ENCODE measurements at places on chromosomes 4 and X.

DNA sequence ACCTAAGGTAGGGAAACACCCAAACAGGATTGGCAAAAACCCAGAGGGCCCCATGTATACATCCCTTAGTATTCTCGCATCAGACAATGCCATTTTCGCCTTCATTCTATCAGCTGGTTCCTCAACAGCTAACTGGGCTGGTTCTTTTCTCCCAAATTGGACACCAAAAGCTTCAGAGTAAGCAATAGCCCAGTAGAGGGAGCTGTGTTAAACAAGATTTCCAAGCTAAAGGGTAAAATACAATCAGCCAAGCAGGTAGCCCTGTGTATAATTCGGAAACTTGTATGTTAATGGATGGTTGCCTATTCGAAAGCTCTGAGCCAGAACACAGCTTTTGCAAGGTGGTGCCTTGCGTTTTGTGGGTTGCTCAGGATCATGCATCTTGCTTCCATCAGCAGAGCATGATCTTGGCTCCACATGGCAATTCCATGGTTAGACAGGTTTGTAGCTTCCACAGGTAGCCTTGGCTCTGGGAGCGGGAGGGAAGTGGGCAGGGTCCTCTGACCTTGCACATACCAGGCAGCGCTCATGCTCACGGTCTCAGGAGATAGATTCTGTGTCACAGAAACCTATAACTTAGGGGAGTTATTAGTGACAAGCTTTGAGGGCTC, 115.2 kb upstream of the LNX1 start:
- DNase-seq = no peak

DNA sequence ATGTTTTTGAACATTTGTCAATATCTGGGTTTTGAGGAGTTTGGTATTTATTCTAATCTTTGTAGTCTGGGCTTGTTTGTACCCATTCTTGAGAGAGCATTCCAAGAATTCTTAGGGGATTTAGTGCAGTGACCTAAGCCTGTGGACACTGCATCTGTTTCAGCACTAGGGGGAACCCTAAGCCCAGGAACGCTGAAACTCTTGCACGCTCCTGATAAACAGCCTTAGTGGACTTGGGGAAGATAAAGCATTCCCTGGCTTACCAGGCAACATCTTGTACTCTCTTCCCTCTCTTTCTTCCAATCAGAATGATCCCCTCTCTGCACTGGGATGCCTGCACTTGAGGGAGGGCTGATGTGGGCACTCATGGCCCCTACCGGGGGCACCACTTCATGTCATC, 654.9 kb upstream of the HTR2C start:
- DNase-seq = no peak

- no peak for DNase-seq
Measured at GRCh38 chr4:75736862-75737261, 12.5 kb downstream of the USO1 start.

- DNase-seq = no peak
Measured at GRCh38 chr4:121796283-121796682, 4.8 kb upstream of the EXOSC9 start.

GRCh38 chr4:169268951-169269760, 1.6 kb downstream of the SH3RF1 start:
- peak; percentile 75 for DNase-seq

DNA sequence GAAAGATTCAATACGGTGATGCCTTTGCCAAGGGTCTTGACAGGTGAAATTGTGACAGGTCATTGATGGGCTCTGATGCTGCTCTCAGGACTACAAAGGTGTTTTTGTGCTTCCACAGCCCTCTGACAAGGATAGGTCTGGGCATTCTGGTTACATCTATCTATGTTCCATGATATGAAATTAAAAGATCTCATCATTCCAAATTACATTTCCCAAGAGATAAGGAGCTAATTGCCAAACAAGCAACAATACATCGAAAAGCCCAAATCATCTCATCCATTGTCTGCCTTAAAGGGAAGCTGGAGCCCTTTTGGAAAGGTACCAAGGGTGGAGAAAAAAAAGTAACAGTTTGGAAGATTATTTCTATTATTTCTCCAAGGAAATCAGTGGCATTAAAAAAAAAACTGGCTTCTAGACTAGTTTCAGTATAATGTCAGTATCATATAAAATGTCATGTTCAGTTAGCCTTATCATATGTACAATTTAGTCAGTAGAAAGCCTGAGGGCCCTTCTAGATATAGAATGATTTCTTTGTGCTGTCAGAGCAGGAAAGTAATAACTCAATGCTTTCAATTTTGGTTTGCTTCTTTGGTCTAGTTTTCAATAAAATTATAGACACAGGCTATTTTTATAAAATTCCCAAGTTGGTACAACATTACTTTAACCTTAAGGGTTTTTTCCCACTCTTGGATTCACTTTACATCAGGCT, 224.5 kb upstream of the GPRIN3 start:
- DNase-seq = no peak

DNA sequence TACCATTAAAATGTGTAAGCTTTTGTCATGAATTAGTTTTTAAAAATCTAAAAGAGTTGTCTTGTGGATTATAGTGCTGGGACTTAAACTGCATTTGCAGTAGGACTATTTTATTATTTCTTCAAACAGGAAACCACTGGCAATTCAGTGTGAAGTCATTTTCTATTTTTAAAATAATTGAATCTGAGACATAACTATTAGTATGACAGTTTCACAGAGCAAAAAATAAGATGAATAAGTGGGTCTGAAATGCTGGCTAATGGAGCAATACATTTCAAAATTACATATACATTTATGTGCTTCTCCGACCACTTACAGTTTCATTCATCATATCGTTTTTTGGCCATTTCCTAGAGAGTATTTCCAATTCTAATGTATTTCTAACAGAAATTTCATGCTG, 75.3 kb upstream of the RAPGEF2 start:
- DNase-seq = no peak

DNA sequence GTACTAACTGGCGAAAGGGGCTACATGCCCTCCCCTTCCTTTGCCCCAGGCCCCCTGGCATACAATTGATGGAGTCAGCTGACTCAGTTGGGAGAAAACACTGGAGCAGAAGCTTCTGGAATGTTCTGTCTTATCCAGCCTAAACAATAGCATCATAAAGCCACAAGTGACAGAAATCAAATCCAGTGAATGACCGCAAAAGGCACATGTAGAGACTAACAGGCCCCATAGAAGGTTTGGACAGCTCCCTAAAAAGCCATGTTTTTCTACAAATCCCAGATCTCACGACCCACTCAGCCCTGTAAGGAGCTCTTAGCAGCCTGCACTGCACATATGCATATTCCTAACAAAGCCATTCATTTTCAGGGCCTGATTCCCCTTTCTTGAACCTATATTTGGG, 25.1 kb downstream of the SCARB2 start:
- no peak for DNase-seq

DNA sequence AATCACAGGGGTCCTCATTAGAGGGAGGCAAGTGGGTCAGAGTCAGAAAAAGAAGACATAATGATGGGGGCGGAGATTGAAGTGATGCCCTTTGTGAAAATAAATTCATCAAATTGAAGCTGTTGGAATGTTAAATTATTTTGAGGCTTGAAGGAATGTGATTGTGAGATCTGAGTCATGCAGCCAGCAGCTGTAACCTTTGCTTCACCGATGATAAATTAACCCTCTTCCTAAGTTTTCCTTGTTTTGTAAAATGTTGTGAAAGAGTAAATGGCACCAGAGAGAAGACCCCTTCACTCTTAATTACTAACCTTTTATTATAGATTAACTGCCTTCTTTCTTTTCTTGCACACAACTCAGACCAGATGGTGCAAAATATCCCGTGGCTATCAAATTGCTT, 47.7 kb upstream of the FAM9A start:
- DNase-seq = no peak

DNA sequence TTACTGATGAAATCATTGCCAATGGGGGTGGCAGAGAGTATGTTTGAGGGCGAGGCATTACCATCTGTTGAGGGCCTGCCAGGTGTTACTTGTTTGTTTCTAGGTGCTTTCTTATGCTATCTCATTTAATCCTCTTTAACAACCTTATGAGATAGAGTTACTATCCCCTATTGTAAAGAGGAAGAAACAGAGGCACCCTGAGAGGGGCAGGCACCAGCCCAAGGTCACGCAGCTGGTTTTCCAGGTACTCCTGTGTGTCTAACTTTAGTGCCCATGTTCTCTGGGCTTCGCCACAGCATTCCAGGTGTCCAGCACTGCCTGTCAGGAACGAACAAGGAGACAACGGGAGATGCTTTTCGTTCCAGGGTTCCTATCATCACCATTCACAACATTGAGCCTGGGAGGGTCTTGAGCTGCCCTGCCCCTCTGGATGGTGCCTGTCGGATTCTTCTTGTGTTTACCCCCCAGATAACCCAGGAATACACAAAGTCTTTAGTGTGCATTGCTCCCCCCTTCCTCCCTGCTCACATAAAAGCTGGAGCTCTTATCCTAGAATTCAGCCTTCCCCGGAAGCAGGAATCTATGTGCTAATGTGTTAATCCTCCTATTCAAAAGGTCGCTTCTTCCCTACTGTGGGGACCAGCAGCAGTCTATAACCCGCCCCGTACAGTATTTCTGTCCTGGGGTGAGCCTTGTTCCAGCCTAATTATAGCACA, 24.9 kb upstream of the GPC4 start:
- DNase-seq = no peak

DNA sequence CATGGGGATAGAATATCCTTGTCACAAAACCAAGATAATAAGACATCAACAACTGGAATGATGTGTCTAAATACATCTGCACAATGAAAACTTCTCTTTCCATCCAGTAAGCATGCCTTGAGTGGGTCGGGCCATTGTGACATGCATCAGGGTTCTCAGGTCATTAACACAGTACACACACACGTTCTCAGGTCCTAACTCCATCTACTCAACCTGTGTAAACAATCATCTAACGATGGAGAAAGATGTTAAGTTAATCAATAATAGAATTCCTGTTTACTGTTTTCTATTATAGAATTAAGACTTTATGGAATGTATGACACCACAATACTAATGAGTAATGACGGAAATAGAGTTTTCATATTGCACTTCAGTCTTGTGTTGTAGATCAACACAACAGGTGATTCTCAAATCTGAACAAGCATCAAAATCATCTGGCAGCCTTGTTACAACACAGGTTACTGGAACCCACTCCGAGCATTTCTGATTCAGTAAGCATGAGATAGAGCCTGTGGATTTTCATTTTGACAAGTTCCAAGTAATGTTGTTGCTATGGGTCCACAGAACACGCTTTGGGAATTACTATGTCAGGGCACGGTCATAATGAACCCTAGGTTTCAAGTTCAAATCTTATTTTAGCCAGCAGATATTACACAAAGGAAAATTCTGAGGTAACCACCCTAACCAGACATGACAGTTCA, 315.8 kb upstream of the TEX13C start:
- DNase-seq = no peak

DNA sequence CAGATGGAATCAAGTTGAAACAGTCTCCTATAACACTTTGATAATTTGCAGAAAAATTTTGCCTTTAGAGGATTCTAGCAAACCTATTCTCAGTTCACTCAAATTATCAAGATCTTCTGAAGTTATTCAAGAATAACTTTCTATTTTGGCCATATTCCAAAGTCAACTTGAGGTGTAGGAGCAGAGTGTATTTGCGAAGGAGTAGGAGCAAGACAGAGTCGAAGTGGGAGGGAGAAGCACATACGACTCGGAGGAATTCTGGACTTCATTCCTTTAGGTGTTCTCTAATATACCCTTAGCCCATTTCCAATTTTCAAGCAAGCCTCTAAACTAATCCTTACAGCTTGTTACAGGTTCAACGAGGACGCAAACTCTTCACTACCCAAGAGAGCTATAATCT, 252.9 kb downstream of the GPM6A start:
- DNase-seq = no peak

GRCh38 chr4:45033676-45034419, 307.5 kb upstream of the GNPDA2 start:
- no peak for DNase-seq

DNA sequence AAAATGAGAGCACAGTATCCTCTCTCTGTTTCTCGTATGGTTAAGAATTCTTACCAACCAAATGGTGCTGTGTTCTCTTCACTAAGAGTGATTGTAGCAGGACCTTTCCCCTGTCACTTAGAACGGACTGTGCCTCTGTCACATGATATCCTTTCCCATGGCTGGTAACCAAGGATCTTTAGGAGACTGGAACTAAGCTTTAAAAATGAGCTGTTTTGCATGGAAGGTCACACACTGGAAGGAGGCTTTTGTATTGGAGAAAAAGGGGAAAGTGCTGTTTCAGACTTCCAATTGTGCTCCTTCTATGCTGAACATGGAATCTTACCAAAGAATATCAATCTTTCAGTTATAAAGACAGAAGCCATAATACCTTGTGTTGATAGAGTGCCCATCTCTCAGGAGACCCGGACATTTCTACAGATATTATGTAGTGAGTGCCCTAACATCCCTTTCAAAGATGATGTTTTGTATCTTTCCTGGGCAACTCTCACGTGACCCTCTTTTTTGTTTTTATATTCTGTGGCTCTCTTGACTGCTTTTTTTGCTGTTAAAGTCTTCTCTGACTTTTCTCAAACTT, 148.6 kb downstream of the SLC4A4 start:
- no peak for DNase-seq

- no peak for DNase-seq
Measured at GRCh38 chr4:115187136-115187535, 73.7 kb upstream of the NDST4 start.

DNA sequence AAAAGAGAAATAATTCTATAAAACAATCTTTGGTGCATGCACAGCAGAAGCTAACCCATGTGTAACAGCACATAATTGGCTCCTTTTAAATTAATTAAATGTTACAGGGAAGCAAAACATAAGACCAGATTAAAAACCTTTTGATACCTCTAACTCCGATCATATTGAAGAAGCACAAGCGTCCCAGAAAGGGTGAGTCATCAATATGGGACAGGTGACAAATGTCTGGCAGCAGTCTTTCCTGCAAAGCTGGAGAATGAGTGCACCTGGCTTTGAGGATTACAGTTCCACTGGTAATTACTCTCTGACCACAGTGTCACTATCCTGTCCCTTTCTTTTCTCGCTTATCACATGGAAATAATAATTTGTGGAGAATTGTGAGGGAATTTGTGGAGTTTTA, 94.6 kb downstream of the FAM9B start:
- DNase-seq = no peak

DNA sequence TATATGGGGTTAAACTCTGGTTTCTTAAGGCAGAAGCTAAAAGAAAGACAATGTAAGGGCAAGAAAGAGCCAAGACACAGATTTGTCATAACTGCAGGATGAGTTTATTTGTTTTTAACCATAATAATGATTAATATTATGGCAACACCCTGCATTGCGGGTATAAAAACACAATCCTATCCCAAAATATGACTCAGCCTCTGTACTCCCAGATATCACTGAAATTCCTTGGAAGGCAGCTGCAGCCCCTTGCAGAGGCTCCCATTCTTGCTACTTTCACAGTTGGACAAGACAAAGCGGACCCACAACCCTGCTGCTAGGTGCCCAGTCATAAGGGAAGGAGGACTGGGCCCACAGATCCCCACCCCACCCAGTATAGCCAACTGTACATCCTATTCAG, 20.4 kb upstream of the FGF16 start:
- no peak for DNase-seq

- DNase-seq = no peak
Measured at GRCh38 chr4:90844241-90844640, 717.0 kb downstream of the CCSER1 start.

Measured in fibroblast of skin of left biceps (primary cell).